Cardiac muscle cell (in vitro differentiated cells and primary cell): ENCODE measurements at places on chromosomes 2 and 18.

- no peak for DNase-seq
Measured at GRCh38 chr2:111912547-111912946, 14.1 kb downstream of the MERTK start.

- no peak for DNase-seq
Measured at GRCh38 chr18:80244956-80245730, 2.2 kb downstream of the PARD6G start.

GRCh38 chr18:22280453-22280750, 111.0 kb downstream of the GATA6 start:
- no peak for DNase-seq

DNA sequence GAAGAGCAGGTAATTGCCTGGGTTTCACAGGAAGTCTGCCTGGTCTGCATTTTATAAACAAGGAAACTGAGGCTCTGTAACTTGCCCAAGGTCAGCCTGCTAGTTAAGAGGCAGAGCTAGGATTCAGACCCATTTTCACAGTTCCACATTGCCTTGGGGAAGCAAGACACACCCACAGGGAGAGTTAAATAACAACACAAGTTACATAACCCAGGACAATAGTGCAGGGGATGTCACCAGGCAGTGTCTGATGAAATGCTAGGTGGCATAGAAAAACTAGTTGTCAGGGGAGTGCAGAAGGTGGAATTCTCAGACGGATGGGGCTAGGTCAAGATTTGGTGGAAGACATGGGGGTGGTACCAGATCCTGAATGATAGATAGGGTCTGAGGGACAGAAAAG, 69.7 kb downstream of the PRKCE start:
- DNase-seq: no peak

- DNase-seq: no peak
Measured at GRCh38 chr18:33573193-33573592, 4.8 kb upstream of the ASXL3 start.

- DNase-seq: no peak
Measured at GRCh38 chr18:79725486-79725885, 45.9 kb downstream of the CTDP1 start.

DNA sequence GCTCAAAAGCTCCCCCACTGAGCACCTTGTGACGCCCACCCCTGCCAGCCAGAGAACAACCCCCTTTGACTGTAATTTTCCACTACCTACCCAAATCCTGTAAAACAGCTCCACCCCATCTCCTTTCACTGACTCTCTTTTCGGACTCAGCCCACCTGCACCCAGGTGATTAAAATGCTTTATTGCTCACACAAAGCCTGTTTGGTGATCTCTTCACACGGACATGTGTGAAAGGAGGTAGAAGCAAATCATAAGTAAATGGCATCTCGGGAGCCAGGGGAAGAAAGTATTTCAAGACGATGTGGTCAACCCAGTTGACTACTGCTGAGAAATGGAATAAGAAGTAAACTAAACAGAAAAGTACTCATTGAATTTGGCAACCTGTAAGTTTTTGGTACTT, 11.2 kb upstream of the NCKAP1 start:
- no peak for DNase-seq

- DNase-seq: no peak
Measured at GRCh38 chr18:24976502-24976901, 375.5 kb downstream of the ZNF521 start.

DNA sequence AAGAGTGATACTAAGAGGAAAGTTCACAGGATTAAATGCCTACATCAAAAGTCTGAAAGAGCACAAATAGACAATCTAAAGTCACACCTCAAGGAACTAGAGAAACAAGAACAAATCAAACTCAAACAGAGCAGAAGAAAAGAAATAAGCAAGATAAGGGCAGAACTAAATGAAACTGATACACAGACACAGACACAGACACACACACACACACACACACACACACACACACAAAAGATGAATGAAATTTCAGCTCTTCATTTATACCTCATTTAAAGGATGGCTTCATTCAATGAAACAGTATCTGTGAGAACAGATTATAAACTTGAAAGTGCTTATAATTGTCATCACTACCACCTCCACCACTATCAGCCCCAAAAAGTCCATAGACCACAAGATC, 428.9 kb downstream of the MBD2 start:
- DNase-seq: no peak

- DNase-seq: no peak
Measured at GRCh38 chr18:80050797-80051196, 16.6 kb downstream of the RBFA start.

GRCh38 chr2:240603846-240604245, 17.3 kb downstream of the CAPN10 start:
- no peak for DNase-seq

- DNase-seq: no peak
Measured at GRCh38 chr2:63435070-63435469, 153.2 kb downstream of the WDPCP start.

- DNase-seq: peak; percentile 29
Measured at GRCh38 chr2:232781765-232782164, 5.4 kb upstream of the KCNJ13 start.
